Lung (tissue), 17 donors: ENCODE measurements at places on chromosomes 6 and 20.

DNA sequence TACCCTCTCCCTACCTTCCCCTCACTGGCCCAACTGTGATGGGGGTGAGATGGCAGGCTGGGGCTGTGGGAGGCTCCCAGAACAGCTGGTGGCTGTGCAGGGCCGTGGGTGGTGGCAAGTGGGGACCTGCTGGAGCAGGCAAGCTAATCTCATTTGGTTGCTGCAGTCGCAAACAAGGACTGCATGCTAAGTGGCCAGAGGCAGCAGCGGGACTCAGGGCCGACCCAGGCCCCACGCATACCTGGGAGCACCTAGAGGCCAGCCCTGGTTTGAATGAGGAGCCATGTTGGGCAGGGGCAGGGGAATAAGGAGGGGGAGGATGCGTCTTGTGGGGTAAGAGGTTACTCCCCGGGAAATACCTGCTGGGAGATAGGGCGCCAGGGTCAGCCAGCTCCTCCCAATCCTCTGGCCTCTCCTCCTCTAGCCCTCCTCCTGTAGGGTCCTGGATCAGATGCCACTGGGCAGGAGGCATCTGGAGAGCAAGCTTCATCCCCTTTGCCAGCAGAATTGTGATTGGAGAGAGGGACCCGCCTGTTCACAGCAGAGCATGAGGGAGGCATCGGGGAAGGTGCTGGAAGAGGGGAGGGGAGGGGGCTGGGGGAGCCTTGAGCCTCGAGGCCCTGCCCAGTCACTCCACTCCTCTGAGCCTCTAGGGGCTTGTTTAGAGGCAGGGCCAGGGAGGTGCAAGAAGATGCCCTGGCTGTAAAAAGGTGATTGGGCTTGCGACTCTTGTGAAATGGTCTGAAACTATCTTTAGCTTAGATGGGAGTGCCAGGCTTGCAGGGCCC, 24.3 kb upstream of the CDH22 start:
- H3K36me3 ChIP-seq, result no peaks in the 10 kb centered on the region
- H3K4me1 ChIP-seq, result no peaks in the 10 kb centered on the region
- peaks cover 20% of the 10 kb centered on the region for H3K27me3 ChIP-seq
- DNase-seq, result no peak

GRCh38 chr6:154157706-154158105, 118.7 kb downstream of the OPRM1 start:
- no peaks in the 10 kb centered on the region for H3K27me3 ChIP-seq
- no peak for DNase-seq
- no peaks in the 10 kb centered on the region for H3K36me3 ChIP-seq
- no peak overlapping the region for H3K4me3 ChIP-seq

GRCh38 chr6:52027699-52028098, 59.7 kb downstream of the PKHD1 start:
- no peaks in the 10 kb centered on the region for H3K36me3 ChIP-seq
- H3K4me3 ChIP-seq, result no peak overlapping the region
- no peaks in the 10 kb centered on the region for H3K4me1 ChIP-seq
- no peak for DNase-seq
- H3K27me3 ChIP-seq, result no peaks in the 10 kb centered on the region

GRCh38 chr20:59723607-59724456, 119.5 kb downstream of the PHACTR3 start:
- no peaks in the 10 kb centered on the region for H3K27me3 ChIP-seq
- DNase-seq, result no peak
- H3K4me3 ChIP-seq, result no peak overlapping the region
- H3K4me1 ChIP-seq, result no peaks in the 10 kb centered on the region
- H3K27ac ChIP-seq, result no peak overlapping the region
- H3K36me3 ChIP-seq, result no peaks in the 10 kb centered on the region

DNA sequence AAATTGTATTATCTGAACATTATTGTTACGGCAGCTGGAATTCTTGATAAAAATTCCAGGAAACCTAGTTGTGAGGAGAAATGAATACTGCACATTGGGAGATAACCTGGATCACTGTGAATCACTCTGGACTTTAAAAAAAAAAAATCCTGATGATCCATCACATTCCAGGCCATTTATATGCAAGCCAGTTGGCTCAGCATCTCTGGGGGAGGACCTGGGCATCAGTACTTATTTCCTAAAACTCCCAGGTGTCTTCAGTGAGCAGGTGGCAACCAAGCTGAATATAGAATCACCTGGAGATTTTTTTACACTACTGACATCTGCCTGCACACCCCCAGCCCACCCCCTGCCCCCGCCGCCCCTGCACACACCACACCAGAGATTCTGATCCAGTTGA, 39.1 kb upstream of the SIRT5 start:
- no peaks in the 10 kb centered on the region for H3K36me3 ChIP-seq
- H3K4me1 ChIP-seq, result peaks cover 1% of the 10 kb centered on the region
- no peak overlapping the region for H3K27ac ChIP-seq

- no peaks in the 10 kb centered on the region for H3K27me3 ChIP-seq
- no peaks in the 10 kb centered on the region for H3K4me1 ChIP-seq
Observed at GRCh38 chr6:26520850-26521599, 17.1 kb upstream of the HMGN4 start.

DNA sequence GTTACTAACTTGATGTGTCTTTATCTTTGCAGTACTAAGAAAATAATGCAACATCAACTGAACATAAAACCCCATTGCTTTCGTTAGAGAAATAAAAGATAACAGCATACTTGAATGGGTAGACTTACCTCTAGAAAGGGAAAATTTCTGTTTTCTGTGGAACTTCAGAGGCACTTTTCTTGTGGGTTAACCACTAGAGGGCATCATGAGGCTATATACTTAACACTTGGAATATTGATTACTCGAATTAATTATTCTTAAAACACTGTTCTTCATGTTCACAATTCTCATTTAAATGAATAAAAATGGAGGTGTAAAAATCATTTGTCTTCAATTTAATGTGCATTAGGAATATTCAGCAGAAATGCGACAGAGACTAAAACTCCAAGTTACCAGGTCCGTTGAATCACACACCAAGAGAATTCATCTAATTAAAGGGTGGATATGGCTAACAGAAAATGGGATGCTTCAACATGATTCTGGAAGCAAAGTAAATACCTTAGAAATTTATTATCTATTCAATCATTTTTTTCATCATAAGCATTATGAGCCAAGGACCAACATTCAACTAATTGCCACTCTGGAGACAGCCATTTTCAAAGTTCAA, 330.8 kb upstream of the PREP start:
- no peaks in the 10 kb centered on the region for H3K36me3 ChIP-seq
- peak; percentile 25 for DNase-seq
- H3K27me3 ChIP-seq, result no peaks in the 10 kb centered on the region
- peaks cover 4% of the 10 kb centered on the region for H3K4me1 ChIP-seq

DNA sequence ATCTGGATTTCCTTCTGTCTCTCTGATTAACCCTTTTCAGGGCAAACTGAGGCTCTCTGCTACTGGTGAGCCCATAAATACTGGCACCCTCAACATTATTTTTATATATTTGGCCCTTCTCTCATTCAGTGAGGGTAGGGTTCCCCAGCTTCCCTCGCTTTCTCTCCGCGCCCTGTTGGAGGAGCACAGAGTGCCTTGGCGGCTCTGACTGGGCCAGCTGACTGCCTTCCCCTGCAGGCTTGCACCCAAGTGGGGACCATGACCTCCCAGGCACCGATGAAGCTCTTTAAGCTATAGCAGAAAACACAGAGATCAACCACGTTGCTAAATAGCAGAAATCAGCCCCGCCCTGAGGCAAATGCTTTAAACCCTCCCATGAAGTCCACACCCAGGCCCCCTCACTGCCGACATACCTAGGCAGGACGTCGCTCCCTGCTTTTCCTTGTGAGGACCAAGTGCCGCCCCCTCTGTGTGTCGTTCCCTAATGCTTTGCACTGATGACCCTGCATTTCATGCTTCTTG, 105.0 kb downstream of the HUS1B start:
- H3K4me1 ChIP-seq, result no peaks in the 10 kb centered on the region
- H3K4me3 ChIP-seq, result no peak overlapping the region
- peaks cover 19% of the 10 kb centered on the region for H3K36me3 ChIP-seq
- H3K27me3 ChIP-seq, result no peaks in the 10 kb centered on the region
- no peak overlapping the region for H3K27ac ChIP-seq
- DNase-seq, result no peak

DNA sequence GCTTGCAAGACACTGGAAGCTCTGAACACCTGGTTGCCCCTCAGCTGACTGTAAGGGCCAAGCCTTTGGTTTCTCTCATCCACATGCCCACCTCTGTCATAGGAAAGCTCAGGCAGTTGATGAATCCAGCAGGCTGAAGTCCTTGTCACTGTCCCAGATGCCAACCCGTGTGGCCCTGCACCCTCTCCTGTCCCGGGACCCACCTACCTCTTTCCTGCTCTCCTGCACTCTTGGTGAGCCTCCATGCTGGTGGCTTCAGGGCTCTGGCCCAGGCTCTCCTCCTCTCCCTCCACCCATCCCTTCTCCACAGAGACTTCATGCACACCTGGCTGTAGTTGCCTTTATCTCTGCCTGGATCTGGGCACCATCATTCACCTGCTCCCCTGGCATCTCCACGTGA, 4.0 kb upstream of the GID8 start:
- no peak overlapping the region for H3K4me3 ChIP-seq
- H3K4me1 ChIP-seq, result peaks cover 27% of the 10 kb centered on the region
- H3K27ac ChIP-seq, result no peak overlapping the region

DNA sequence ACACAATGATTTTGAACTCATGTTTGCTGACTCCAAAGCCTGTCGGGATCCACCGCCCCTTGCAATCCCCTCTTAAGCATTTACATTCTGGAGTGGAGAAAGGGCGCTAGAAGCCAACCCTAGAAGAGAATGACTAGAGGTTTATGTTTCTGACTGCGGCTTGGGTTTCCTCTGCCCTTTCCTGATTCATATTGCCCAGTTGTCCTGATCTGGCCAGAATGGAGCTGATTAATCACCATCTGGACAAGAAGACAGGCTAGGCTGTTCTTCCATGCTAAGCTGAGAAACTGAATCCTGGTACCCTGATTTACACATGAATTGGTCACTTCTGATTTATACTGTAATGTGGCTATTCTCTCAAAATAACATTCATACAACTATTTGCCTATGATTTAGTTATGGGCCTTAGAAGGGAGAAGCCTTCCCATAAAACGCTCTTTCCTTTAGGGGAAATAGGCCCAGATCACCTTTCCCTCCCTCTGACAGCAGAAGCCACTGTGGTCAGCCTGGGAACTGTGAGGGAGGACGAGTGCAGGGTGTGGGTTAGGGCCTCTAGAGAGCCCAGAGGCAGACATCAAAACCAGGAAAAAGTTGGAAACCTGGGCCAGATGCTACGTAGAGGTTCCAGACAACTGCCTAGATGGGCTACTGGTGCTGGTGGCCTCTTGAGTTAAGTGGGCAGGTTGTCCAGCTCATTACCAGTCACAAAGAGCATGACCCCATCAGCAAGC, 199.2 kb upstream of the PRDM1 start:
- no peak overlapping the region for H3K27ac ChIP-seq
- H3K36me3 ChIP-seq, result no peaks in the 10 kb centered on the region
- H3K4me3 ChIP-seq, result no peak overlapping the region
- peaks cover 1% of the 10 kb centered on the region for H3K4me1 ChIP-seq
- no peaks in the 10 kb centered on the region for H3K27me3 ChIP-seq
